ENCODE measurements at places on chromosomes 2 and 18.

GRCh38 chr18:3706279-3707097 is 256.5 kb downstream of the TGIF1 start:
- DNase-seq, result no peak

- DNase-seq, result no peak
Observed at GRCh38 chr2:36294316-36294721, 61.3 kb upstream of the CRIM1 start.

DNA sequence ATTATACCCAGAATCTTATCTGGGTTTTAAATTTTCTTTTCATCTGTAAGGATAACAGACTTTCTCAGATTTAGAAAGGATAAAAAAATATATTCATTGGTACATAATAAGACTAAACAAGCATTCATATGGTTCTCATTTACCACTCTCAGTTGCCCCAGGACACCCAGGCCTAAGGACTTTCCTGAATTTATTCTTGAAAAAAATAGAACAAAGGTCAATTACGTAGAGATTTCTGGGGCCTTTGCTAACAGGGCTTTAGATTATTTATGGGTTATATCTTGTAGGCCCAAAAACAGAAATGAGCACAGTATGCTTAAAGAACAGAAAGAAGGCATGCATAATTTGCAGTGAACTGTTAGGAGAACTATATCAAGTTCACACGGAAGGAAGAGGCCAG is 269.0 kb upstream of the COL3A1 start:
- no peak for DNase-seq

DNA sequence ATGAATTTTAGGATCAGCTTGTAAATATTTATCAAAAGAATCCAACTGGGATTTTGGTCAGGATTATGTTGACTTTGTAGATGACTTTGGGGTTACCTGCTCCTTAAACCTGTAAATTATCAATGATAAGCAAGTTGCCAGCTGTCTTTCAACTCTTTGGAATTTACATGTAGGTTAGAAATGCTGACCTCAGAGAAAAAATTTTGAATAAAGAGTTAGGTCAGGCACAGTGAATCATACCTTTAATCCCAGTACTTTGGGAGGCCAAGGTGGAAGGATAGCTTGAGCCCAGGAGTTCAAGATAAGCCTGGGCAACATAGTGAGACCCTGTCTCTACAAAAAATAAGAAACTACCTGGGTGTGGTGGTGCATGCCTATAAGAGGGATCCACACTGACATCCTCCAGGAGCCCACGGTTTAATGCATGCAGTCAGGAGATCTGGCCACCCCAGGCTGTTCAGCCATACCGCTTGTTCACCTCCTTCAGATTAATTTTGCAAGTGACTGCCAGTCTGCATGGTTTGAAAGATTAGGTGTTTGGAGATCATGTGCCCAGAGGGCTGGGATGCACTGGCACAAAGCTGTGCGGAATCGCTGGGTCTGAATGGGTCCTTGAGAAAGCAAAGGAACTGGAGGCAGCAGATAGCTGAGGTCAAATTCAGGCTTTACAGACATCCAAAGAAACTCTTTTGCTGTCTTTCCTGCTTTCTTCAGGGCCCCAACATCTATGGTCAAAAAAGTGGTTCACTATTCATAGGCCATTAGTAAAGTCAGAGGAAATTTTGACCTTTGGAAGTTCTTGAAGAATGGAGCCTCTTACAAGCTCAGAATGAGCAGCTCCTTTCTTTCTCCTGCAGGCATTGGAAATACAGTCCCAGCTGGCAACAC is 83.4 kb upstream of the TXNDC2 start:
- DNase-seq, result no peak

GRCh38 chr18:60984510-60984909 is 348.7 kb upstream of the CDH20 start:
- DNase-seq, result no peak

- DNase-seq, result peak; percentile 41
Observed at GRCh38 chr2:138829326-138829919, 49.2 kb upstream of the NXPH2 start.

All from SW 1271 (cell line).